Omental fat pad (tissue), 4 donors: ENCODE measurements at places on chromosomes 3 and 15.

- DNase-seq = no peak
Observed at GRCh38 chr3:140250945-140251344, 316.0 kb downstream of the CLSTN2 start.

DNA sequence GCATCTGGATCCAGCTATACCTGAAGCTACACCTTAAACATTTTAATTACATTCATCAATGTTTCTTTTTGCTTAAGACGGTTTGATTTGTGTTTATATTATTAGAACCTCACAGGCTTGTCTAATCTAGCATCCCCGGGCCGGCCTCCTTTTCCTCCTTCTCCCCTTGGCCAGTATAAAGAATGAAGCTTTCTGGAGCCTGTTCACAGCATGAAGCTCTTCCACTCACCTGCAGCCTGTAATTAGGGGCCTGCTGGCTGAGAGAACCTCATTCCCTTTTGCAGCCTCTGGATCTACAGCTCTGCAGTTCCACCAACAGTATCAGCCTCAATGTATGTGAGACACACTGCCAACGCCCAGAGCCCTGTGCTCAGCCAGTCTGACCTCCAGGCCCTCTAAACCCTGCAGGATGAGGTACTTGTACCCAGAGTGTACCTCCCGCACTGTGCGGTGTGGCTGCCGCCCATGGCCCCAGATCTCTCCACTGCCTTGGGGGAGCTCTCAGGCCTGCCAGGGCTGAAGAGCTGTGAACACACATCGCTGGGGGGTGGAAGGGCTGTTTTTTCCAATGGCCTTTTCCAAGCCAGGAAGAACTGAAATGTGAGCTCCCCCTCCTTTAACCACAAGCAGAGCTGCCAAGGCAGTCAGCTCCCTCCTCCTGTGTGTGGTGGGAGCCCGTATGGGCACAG is 114.7 kb upstream of the ALDH1A3 start:
- no peak for DNase-seq

GRCh38 chr15:52134502-52135144 is 22.0 kb upstream of the BCL2L10 start:
- DNase-seq = no peak

DNA sequence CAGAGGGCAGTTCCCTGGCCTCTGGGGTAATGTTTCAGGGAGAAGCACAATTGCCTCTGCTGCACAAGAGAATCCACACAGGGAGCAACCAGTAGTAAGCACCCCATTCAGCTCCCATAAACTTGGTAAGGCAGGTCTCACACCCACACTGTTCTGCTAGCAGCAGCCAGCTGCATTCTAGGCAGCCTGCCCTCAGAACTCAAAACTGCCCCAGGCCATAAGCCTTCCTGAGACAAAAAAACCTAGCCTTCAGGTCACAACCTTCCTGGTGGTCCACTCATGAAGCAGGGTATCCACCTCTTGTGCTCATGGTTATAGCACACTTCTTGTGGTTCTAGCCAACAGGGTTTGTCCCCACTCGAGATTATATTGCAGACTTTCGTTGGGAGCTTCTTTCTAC is 33.7 kb upstream of the ABI3BP start:
- no peak for DNase-seq

DNA sequence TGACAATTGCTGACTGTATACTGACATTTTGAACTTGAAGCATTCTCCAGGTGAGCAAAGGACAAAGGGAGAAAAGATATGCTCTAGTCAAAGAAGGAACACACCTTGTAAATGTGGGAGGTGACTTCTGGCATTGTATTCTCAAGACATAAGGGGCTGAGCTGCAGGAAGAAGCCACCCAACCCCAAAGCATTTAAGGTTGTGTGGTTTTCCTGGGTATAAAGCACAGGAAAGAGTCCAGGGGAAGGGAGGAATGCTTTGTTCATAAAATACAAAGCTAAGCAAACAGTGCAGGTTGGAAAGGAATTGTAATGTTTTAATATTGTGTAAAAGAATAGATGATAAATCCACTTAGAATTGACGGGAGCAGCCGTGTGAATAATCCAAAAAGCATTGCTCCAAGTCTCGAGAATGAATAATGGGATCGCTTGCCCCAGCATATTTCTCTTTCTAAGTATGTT is 102.4 kb upstream of the LRIG1 start:
- DNase-seq = no peak

- no peak for DNase-seq
Observed at GRCh38 chr3:61613666-61614065, 52.3 kb downstream of the PTPRG start.
